ENCODE measurements at places on chromosomes 7 and 10. TPM values are rescaled to one million over a fixed set of nuclear protein-coding genes. Genes with fewer than 3 reads are reported as not detected.

DNA sequence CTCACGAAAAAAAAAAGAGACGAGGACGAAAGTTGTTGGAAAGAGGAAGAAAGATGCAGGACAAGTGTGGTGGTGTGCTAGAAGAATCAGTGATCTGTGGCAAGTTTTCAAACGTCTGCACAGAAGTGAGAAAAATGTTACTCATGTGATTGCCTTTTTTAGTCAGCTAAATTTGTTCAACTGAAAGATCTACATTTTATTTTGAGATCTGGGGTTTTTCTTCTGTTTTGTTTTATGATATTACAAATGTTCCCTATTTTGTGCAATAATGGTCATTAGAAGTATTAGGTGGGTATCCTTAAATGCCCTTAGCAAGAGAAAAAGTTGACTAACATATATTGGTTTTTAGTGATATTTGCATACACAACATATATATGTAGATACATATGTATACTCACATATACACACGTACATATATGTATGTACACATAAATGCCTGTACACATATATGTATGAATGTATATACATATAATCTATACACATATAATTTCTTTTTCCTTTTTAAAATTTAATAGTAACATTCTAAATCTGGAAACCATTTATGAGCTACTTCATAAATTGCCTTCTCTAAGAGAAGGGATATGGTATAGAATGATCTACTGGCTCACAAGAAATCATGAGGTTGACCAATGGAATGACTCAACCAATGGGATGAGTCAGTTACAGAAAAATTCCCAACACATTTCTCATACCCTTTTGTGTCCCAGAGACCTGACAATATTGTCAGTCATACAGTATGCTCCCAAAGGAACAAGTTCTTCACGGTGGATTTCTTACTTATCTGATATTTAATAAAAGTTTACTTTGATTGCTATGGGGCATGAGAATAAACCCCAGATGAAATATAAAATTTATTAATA, 38.4 kb downstream of the SLC39A12 start:
- no peaks in the 10 kb centered on the region for H3K27me3 ChIP-seq
- no peaks in the 10 kb centered on the region for H3K4me1 ChIP-seq
- H3K4me3 ChIP-seq, result no peak overlapping the region
- no peaks in the 10 kb centered on the region for H3K36me3 ChIP-seq
- no peak overlapping the region for H3K27ac ChIP-seq

GRCh38 chr7:37421861-37422500, 26.7 kb downstream of the ELMO1 start:
- H3K4me1 ChIP-seq, result peaks cover 20% of the 10 kb centered on the region
- DNase-seq, result no peak
- no peak overlapping the region for H3K27ac ChIP-seq
- H3K4me3 ChIP-seq, result no peak overlapping the region
- peaks cover 10% of the 10 kb centered on the region for H3K36me3 ChIP-seq

DNA sequence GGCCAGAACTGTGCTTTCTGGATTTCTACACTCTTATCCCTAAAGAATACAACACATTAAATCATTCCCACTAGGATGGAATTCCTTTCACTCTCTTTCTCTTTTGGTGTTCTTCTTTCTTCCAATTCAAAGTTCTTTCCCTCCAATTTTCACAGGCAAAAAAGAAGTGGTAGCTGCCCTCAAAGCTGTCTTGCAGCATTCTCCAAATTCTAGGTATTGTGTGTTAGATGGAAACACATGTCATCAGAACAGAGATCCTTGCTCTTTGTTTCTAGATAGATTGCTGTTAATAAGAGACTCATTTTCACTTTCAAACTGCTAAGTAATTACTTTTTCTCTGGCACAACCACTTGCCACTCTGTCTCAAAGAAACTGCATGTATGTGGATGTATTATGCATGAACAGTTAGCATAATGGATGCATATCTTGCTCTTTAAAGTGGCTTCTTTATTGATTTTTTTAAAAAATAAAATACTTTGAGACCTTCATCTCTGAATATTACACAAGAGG, 31.0 kb downstream of the SHTN1 start:
- peaks cover 1% of the 10 kb centered on the region for H3K27me3 ChIP-seq
- no peak for DNase-seq
- H3K27ac ChIP-seq, result no peak overlapping the region
- no peaks in the 10 kb centered on the region for H3K4me1 ChIP-seq
- no peak overlapping the region for H3K4me3 ChIP-seq

GRCh38 chr7:97859606-97860204, 12.5 kb downstream of the ASNS start:
- peaks cover 7% of the 10 kb centered on the region for H3K4me1 ChIP-seq
- no peaks in the 10 kb centered on the region for H3K27me3 ChIP-seq
- no peak for DNase-seq
- H3K4me3 ChIP-seq, result no peak overlapping the region
- H3K36me3 ChIP-seq, result peaks cover 45% of the 10 kb centered on the region

Gene PKD2L1
- not detected for total RNA-seq

Gene OR2A5
- not detected for total RNA-seq

- H3K27ac ChIP-seq, result no peak overlapping the region
- no peak overlapping the region for H3K4me3 ChIP-seq
- no peaks in the 10 kb centered on the region for H3K36me3 ChIP-seq
- no peaks in the 10 kb centered on the region for H3K27me3 ChIP-seq
These were observed 885.6 kb upstream of the ZNF722 start for GRCh38 chr7:63112764-63113712.

GRCh38 chr10:120832106-120832505, 19.1 kb upstream of the WDR11 start:
- no peaks in the 10 kb centered on the region for H3K27me3 ChIP-seq
- no peaks in the 10 kb centered on the region for H3K36me3 ChIP-seq
- H3K4me1 ChIP-seq, result no peaks in the 10 kb centered on the region

DNA sequence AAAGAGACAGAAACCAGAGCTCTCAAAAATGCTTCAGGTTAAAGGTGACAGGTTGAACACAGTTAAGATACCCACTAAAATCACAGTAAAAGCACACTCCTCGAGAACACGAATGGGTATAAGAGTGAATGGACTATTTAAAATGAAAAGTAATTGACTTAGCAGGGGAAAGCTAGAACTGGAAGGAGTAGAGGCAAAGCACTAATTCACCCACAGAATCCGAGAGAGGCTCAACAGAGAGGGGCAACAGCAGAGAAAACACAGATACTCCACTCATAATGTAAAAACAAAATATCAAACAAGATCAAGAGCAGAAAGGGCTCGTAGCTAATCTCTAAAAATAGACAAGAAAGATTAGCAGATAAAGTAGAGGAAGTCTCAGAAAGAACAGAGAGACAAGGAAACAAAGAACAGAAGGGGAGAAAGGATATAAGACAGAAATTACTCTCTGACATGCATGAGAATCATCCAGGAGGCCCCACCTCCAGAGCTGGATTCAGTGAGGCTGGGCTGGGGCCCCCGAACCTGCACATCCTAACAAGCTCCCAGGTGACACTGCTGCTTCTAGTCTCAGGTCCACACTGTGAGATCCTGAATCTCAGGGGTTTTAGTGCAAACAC, 117.6 kb downstream of the GALNT11 start:
- peaks cover 42% of the 10 kb centered on the region for H3K4me1 ChIP-seq
- peaks cover 69% of the 10 kb centered on the region for H3K36me3 ChIP-seq
- H3K27ac ChIP-seq, result peak overlapping the region; percentile 93
- H3K27me3 ChIP-seq, result no peaks in the 10 kb centered on the region
- DNase-seq, result peak; percentile 20

DNA sequence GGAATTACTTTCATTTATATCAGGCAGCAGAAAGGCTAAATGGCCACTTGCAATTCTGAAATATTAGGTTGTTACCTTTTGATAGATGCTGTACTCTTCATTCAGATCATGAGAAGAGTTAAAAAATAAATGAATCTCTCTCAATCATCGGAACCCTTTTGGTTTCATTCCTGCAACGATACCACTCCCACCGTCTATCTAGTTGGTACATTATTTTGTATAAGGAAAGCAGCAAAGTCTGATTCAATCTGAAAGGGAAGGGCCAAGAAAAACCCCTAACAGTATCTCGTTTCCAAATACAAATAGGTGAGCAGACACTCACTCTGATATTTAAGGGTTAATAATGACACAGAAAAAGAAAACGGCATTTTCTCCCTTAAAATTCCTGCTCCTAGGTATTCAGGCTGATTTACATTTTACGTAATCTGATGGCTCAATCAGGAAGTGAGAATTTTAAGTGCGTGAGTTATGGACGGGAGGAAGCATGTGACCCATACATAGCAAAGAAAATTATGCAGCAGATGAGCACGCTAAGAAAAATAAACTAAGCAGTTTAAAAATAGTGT, 209.4 kb upstream of the KLF14 start:
- H3K4me1 ChIP-seq, result peaks cover 88% of the 10 kb centered on the region
- DNase-seq, result no peak
- peak overlapping the region; percentile 79 for H3K27ac ChIP-seq
- H3K27me3 ChIP-seq, result no peaks in the 10 kb centered on the region
- H3K4me3 ChIP-seq, result peak overlapping the region; percentile 62

- no peaks in the 10 kb centered on the region for H3K27me3 ChIP-seq
- H3K4me1 ChIP-seq, result no peaks in the 10 kb centered on the region
- H3K4me3 ChIP-seq, result no peak overlapping the region
- H3K36me3 ChIP-seq, result no peaks in the 10 kb centered on the region
These were observed 62.3 kb downstream of the C10orf120 start for GRCh38 chr10:122637376-122637775.

- no peak for DNase-seq
- no peak overlapping the region for H3K4me3 ChIP-seq
- no peak overlapping the region for H3K27ac ChIP-seq
- peaks cover 3% of the 10 kb centered on the region for H3K4me1 ChIP-seq
These were observed 56.9 kb downstream of the NOD1 start for GRCh38 chr7:30421647-30422196.

Gene SYT15
- 0.79 TPM for total RNA-seq

DNA sequence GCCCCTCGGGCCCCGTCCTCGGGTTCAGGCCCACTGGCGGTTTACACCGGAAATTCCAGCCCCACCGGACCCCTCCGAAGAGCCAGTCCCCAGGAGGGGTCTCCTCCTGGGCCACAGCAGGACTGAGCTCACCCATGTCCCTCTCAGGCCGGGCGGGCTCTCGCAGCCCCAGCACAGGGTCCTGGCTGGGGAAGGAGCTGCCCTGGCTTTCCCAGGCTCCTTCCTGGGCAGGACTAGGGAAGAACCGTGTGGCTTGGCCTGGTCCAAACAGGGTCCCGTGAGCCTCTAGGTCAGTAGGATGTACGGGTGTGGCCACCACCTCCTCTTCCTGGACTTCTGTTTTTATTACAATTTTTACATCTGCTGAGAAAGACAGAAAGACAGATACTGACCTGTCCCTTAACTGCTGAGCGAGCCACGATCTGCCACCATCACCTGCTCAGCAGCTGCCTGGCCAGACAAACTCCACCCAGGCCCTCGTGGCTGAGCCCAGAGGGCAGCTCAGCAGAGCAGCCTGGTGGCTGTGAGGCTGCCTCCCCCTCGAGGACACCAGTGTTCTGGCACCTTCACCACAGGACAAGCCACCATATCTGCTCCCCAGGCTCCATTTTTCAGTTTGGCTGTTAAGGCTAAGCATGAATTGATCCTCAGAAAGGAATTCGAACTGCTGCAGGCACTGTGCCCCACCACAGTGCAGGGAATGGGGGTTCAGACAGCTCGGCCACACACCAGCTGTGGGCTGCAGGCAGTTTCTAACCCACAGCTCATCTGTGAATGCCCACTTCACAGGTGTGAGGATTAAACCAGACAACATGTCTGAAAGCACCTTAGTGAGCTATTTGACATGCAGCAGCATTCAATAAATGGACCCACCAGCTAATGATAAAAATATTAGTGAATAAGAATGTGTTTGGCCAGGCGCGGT, 14.5 kb upstream of the ZNF777 start:
- no peaks in the 10 kb centered on the region for H3K4me1 ChIP-seq
- peaks cover 79% of the 10 kb centered on the region for H3K36me3 ChIP-seq
- H3K27ac ChIP-seq, result no peak overlapping the region
- H3K27me3 ChIP-seq, result no peaks in the 10 kb centered on the region

DNA sequence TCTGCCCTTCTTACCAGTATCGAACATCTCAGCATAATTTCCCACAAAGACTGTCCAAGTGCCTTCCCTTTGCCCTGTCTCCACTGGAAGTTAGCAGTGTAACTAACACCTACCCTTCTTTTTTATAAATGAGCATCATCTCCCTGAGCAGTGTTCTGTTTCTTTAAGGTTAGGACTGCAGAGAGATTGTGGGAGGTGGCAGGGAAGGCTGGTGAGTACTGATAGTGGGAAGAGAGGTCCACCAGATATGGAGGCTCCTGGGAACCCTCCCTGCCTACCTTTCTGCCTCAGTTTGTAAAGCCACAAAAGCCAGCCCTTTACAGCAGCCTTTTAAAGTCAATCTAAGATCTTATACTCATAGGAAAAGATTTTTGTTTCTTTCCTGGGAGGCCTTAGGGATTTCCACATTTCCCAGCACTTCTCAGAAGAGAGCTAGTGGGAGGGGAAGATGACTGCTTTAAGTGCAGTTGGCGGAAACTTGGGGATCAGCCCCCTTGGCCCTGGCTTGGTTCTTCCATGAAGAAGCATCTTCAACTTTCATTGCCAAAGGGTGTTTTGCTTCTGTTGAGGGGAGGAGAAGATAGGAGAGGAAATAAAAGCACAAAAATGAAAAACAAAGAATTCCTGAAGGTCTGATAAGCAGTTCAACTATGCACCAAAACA, 36.6 kb upstream of the CALD1 start:
- no peak overlapping the region for H3K27ac ChIP-seq
- no peaks in the 10 kb centered on the region for H3K27me3 ChIP-seq
- H3K4me3 ChIP-seq, result no peak overlapping the region
- H3K36me3 ChIP-seq, result no peaks in the 10 kb centered on the region
- peaks cover 9% of the 10 kb centered on the region for H3K4me1 ChIP-seq

Gene C10orf53
- total RNA-seq, result not detected

Gene H2BK1
- not detected for total RNA-seq

- no peaks in the 10 kb centered on the region for H3K4me1 ChIP-seq
- H3K27me3 ChIP-seq, result no peaks in the 10 kb centered on the region
- no peak overlapping the region for H3K4me3 ChIP-seq
- DNase-seq, result no peak
- no peak overlapping the region for H3K27ac ChIP-seq
These were observed 696.9 kb upstream of the NRP1 start for GRCh38 chr10:34031400-34031799.

DNA sequence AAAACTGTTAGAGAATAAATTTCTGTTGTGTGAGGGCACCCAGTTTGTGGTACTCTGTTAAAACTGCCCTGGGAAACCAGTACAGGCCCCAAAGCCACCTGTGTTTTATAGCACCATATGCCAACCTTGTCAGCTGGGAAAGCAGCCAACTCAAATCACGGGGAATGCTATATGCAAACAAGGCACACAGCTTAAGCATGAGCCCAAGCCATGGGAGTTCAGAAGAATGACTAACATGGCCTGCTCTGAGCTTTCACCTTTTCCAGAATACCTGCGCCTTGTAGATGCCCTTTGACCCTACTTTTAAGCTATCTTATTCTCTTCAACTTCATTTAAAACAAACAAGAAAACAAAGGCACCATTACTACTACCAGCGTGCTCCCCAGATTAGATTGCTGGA, 5.5 kb upstream of the SLC25A13 start:
- no peaks in the 10 kb centered on the region for H3K36me3 ChIP-seq
- no peak for DNase-seq
- H3K27ac ChIP-seq, result no peak overlapping the region
- peaks cover 5% of the 10 kb centered on the region for H3K4me1 ChIP-seq
- H3K4me3 ChIP-seq, result no peak overlapping the region
- peaks cover 7% of the 10 kb centered on the region for H3K27me3 ChIP-seq

Gene GIMAP7
- 239 TPM for total RNA-seq
